Camera-type eye (tissue), 1 donor: ENCODE measurements at places on chromosomes 11 and 22. TPM values are rescaled to one million over a fixed set of nuclear protein-coding genes. Genes with fewer than 3 reads are reported as not detected.

IGLL1 gene
- total RNA-seq = not detected

MRGPRF gene
- total RNA-seq = 14.6 TPM

TMEM135 gene
- 41.7 TPM for total RNA-seq

OR5P2 gene
- total RNA-seq = not detected

OR4C6 gene
- total RNA-seq = not detected
